Activated CD4-positive, CD25-positive, alpha-beta regulatory T cell treated with anti-CD3 and anti-CD28 coated beads, Interleukin-2, amount 50 U/mL, for 72 hours (primary cell): ENCODE measurements at places on chromosomes 13 and 19.

- DNase-seq = peak; percentile 60
Measured at GRCh38 chr19:35545855-35546381, 492 bp downstream of the TMEM147 start.

DNA sequence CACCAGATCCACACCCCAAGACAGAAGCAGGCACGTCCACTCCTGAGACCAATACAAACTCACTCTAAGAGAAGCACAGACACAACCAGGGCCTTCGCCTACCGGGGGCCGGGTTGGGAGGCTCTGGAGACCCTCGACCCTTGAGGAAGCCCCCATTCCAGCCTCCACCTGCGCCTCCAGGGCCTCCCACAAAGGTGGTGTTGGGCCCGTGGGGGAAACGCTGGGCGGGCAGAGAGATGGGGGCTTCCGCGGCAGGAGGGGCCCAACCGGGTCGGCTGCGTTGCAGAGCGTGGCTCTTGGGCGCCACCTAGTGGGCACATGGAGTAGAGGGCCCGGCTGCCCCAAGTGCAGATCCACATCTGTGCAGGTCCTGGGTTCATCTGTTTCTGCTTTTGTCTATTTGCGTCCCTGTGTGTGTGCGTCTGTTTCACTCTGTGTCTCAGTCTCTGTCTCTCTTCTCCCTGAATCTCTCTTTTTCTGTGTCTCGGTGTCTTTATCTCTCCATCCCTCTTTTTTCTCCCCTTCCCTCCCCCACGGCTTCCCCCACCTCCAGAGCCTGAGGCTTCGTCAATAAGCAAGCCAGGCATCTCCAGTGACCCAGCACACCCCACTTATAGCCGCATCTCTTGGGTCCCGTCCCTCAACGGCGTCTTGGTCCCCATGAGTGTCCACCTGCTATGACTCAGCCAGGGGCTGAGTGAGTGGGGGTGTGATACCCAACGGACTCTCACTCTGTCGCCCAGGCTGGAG, 10.5 kb upstream of the TINCR start:
- DNase-seq = peak; percentile 77

- DNase-seq = no peak
Measured at GRCh38 chr13:77896977-77897376, 21.7 kb downstream of the EDNRB start.

- no peak for DNase-seq
Measured at GRCh38 chr13:91304741-91305140, 42.7 kb upstream of the MIR17HG start.

GRCh38 chr19:1435378-1435989, 2.7 kb upstream of the RPS15 start:
- DNase-seq = no peak

- DNase-seq = peak; percentile 49
Measured at GRCh38 chr19:16283210-16284061, 41.2 kb upstream of the KLF2 start.

GRCh38 chr19:41994994-41995958, 1.2 kb upstream of the ATP1A3 start:
- no peak for DNase-seq

- no peak for DNase-seq
Measured at GRCh38 chr19:52138983-52139251, 821 bp downstream of the ZNF616 start.

- DNase-seq = no peak
Measured at GRCh38 chr13:28597641-28598040, 61.3 kb upstream of the POMP start.

GRCh38 chr13:23579896-23580683, 9.9 kb downstream of the TNFRSF19 start:
- no peak for DNase-seq

DNA sequence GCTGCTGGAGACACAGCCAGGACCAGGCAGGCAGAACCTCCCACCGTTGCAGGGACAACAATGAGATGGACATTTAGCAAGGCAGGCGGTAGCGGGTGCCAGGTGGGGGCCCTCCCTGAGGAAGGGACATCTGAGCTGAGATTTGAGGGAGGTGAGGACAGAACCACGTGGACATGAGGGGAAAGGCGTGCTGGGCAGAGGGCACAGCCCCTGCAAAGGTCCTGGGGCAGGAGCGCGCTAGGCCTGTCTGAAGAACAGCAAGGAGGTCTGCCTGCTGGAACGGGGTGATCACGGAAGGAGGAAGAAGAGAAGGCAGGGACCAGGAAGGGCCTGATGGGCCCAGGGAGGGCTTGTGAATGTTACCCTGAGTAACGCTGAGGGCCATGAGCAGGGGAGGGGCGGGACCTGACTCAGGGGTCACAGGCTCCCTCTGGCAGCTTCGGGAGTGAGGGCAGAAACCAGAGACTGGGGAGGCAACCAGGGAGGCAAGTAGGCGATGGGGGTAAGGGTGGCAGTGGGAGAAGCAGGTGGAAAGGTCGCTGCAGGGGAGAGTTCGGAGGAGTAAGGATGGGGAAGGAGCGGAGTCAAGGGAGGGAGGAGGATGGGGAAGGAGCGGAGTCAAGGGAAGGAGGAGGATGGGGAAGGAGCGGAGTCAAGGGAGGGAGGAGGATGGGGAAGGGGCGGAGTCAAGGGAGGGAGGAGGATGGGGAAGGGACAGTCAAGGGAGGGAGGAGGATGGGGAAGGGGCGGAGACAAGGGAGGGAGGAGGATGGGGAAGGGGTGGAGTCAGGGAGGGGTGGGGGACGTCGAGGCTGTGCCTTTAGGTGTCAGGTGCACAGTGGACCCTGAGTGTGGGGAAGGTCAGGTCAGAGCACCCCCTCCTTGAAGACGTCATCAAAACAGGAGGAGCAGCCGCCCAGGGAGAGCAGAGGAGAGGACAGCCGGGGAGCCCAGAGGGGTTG, 15.7 kb upstream of the B3GNT3 start:
- DNase-seq = no peak

GRCh38 chr13:44576351-44577235, 463 bp upstream of the TSC22D1 start:
- DNase-seq = peak; percentile 40

- no peak for DNase-seq
Measured at GRCh38 chr19:46355234-46356148, 8.6 kb downstream of the PPP5C start.

DNA sequence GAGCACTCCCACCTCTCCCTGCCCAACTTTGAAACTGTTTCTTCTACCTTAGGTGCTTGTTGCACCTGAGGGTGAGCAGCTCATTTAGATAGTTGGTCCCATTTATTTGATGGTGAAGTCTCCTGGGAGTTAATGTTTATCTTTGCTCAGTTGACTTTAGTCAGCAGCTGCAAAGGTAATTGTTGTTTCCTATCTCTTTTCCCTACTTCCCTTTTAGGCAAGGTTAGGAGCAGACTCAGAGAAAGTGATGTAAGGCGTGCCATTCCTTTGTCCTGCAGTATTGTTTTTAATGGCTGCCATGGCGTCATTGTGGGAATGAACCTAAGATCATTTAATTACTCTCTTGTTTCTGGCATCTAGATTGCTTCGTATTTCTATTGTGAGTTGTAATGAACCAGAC, 11.6 kb downstream of the AKAP11 start:
- DNase-seq = no peak

DNA sequence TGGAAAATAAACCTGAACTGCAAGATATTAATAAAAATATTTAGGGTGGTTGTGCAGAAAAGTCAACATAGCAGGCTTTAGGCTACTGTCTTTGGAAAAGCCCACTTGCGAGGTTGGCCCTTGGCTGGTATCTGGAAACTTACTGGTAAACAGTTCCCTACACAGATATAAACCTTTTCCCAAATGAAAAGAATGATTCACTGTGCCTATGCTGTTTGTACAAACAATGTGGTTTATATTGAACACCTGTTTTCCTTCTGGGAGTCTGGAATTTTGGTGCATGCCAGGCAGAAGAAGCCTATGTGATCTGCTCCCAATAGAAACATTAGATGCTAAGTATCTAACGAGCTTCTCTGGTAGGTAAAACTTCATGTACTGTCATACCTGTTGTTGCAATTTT, 29.7 kb upstream of the SOHLH2 start:
- DNase-seq = no peak

DNA sequence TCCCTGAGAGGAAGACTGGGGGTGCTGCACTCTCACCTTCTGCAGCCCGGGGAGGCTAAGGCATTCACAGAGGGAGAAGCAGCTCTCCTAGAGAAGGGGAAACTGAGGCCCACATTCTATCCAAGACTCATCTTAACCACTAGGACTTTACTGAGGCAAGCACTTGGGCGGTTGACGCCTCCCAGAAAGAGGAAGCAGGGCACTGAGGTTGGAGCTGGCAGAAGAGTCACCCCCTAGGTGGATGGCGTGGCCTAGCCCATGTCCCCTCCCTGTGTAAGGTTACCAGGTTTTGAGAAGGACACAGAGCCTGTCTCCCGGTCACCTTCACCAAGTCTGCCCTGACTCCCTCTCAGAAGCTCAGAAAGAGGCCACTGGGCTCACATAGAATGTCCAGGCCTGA, 2.7 kb downstream of the S1PR2 start:
- DNase-seq = no peak

- no peak for DNase-seq
Measured at GRCh38 chr13:48125794-48126228, 30.9 kb upstream of the MED4 start.

- no peak for DNase-seq
Measured at GRCh38 chr19:16889366-16889882, 625 bp downstream of the F2RL3 start.

- no peak for DNase-seq
Measured at GRCh38 chr19:31372246-31372781, 23.1 kb upstream of the TSHZ3 start.

- no peak for DNase-seq
Measured at GRCh38 chr13:46668302-46668720, 115.3 kb downstream of the LRCH1 start.

GRCh38 chr19:13611596-13611995, 105.3 kb upstream of the CACNA1A start:
- no peak for DNase-seq

DNA sequence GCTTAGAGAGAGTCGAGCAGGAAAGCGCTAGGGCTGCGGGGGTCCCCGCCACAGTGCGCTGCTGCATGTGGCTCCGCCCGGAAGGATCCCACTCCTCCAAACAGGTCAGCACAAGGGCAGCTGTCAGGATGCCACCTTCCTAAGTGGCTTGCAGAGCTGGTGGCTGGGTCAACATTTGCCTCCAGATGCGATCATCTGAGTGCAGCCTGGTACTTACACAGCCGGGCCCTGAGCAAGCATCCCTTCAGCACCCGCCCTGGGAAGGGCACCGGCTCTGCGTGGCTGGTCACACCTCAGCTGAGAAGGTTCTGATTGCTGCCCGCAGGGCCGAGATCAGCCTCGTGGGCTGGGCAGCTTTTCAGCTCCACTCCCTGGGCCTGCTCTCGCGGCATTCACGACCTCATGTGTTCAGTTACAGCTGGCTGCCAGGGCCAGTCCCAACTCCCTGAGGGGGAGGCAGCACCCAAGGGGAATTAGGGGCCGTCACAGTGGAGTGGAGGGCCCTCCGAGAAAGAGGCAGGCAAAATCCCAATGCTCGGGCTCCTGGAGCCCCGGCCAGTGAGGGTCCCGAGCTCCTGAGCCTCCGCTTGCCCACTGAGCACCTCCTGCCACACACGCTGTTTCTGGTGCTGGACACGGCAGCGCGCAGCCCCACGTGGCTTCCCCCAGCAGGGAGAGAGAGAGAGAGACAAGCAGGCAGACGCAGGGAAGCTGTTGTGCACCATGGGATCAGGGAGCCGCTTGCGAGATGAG, 26.8 kb downstream of the AP1M1 start:
- DNase-seq = no peak

DNA sequence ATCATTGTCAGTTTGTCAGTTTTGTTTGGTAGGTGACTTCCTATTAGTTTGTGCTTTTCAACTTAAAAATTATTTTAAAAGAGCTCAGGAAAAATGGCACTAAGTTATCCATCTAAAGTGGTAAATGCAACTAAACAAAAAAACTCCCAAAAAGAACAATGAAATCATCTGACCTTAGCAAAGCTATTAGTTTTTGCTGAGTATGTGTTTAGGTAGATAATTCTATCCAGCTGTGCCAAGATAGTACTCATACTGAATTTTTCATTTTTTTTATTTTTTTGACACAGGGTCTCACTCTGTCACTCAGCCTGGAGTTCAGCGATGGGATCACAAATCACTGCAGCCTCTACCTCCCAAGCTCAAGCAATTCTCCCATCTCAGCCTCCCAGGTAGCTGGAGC, 645.3 kb downstream of the TBC1D4 start:
- DNase-seq = no peak

DNA sequence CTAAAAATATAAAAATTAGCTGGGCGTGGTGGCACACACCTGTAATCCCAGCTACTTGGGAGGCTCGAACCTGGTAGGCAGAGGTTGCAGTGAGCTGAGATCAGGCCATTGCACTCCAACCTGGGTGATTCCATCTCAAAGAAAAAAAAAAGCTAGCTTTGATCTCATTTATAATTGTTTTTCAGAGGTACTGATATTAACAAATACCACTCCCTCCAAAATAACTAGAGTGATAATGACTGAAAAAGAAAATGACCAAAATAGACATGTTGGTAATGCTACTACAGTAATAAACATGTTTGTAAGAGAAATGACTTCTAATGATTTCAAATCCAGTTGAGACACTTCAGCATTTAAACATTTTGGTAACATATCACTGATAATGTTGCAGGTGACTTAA, 13.0 kb downstream of the PDCD5 start:
- DNase-seq = no peak

GRCh38 chr19:8196271-8196927, 12.8 kb upstream of the CERS4 start:
- DNase-seq = no peak
